ENCODE measurements at places on chromosomes 5 and 9.

GRCh38 chr5:103785569-103785968 is 223.0 kb upstream of the NUDT12 start:
- DNase-seq = no peak

GRCh38 chr9:2991292-2991691 is 147.4 kb upstream of the PUM3 start:
- DNase-seq = no peak

DNA sequence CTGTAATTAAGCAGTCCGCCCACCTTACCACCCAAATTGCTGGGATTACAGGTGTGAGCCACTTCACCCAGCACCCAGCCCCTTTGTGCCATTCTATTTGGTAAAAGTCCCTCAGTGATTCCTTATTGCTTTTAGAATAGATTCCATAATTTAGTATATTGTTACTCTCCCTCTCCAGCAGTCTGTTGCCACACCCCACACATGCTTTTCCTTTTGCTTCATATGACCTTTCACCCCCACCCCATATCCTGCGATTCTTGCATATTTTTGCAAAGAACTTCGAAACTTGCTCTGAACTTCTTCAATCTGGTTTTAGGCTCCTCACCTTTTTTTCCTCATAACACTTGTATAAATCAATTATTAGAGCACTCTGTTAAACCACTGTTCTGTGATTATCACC is 100.2 kb downstream of the MTREX start:
- no peak for DNase-seq

GRCh38 chr9:85536076-85536475 is 205.7 kb downstream of the AGTPBP1 start:
- DNase-seq = no peak

- DNase-seq = no peak
Observed at GRCh38 chr9:125759764-125760129, 12.6 kb downstream of the PBX3 start.

- peak; percentile 18 for DNase-seq
Observed at GRCh38 chr5:75049456-75050351, 2.7 kb downstream of the GCNT4 start.

GRCh38 chr5:264338-264737 is 7.1 kb upstream of the PDCD6 start:
- no peak for DNase-seq

DNA sequence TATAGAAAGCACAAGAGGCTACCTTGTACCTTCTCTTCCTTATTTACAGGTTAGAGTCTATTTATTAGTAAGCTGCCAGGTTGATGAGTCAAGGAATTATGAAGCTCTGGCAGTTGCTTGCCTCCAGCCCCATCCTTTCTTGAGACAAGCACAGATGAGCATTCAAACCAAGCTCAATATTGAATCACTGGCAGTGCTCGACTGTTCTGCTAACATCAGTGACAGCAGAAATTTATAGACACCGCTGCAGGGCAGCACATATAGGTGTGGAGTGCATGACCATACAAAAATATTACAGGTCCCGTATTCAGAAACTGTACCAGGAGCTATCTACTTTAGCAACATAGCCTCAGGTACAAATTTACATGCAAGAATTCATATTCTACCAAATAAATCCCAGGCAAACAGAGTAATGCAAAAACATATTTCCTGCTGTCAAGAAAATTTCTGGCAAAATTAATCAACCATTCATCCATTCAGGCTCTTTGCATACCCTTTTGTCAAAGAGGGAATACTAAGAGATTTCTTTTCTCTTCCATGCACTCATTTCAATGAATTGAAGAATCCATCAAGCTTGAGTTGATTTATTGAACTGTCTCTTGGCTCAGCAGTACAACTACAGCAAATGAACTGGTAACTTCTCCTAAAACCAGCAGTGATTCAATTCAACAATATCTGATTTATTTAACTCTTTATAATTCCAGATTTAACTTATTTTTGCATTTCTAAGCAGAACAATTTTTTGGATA is 26.9 kb upstream of the PCA3 start:
- no peak for DNase-seq

GRCh38 chr9:100473276-100474081 is 530 bp downstream of the TMEFF1 start:
- DNase-seq = peak; percentile 6

DNA sequence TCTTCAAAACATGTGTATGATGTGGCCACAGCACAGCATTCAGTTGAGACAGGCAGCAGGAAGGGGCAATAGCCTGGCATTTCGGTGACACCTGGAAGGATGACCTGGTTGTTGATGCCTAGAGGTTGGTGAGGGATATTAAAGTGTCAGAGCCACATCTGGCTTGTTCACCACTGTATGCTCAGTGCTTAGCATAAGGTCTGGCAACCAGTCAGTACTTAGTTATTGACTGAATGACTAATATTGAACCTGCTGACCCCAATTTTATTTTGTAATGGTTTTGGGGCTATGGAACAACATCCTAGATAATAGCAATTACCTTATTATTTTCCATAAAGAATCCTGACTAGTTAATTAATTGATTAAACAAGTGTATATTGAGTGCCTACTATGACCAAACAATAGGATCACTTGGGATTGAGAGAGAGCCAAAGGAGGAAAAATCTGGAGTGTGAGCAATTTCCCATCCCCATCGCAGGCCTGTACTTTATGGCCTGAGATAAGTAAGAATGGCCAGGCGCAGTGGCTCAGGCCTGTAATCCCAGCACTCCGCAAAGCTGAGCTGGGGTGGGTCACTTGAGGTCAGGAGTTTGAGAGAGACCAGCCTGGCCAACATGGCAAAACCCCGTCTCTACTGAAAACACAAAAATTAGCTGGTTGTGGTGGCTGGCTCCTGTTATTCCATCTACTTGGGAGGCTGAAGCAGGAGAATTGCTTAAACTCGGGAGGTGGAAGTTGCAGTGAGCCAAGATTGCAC is 85.4 kb upstream of the PLPP1 start:
- DNase-seq = no peak

GRCh38 chr5:29161399-29162291 is 2031.8 kb upstream of the CDH6 start:
- DNase-seq = no peak

- no peak for DNase-seq
Observed at GRCh38 chr5:181198106-181198685, 6.8 kb downstream of the TRIM7 start.

DNA sequence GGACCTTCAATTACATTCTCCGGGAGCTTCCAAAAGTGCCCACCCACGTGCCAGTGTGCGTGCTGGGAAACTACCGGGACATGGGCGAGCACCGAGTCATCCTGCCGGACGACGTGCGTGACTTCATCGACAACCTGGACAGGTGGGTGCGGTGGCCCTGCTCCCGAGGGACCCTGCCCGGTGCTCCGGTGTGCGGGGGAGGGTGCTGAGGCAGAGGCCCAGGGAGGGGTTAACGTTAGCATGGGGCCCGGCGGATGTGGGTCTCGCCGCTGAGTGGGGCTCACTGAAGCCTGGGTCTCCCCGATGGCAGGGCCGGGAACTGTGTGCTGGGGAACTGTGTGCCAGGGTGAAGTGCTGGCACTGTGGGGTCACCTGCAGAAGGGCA is 10.6 kb upstream of the AJM1 start:
- no peak for DNase-seq

DNA sequence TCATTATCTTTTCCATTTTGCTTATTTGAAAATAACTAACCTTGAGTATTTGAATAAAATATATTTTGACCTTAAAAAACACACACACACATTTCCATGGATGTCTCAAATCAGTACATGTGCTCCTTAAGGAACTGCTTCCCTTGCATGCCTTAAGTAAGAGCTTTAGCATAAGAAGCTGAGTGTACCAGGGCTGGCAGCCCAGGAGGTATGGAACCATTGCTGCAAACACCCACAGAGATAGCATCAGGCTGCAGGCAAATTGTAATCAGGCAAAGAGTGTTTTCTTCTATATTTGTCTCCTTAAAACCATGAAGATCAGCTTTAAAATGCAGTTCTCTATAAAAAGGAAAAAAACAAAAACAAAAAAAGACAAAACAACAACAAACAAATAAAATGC is 160.6 kb downstream of the PLK2 start:
- no peak for DNase-seq

- no peak for DNase-seq
Observed at GRCh38 chr5:31113101-31113500, 80.4 kb upstream of the CDH6 start.

DNA sequence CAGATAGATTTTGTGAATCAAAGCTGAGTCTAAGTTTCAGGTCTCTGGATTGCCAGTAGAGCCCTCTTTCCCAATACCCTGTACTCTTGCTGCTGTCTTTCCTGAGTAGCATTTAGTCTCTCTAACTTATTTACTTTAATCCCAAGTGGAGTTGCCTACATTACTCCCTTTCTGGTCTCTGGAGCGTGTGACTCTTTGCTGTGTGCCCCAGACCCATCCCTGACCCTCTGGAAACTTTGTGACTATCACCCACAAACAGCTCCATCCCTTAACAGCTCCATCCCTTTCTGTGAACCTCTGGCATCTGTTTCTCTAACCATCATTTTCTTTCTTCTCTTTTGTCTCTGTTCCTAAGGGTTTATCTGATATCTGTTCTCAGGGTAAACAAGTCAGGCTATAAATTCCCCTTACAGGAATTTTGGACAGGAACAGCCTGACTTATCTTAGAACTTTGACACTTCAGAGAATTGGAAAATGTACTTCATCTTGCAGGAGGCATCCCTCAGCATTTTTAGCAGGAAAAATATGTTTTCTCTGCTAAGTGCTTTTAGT is 1167.1 kb upstream of the SEMA6A start:
- no peak for DNase-seq

DNA sequence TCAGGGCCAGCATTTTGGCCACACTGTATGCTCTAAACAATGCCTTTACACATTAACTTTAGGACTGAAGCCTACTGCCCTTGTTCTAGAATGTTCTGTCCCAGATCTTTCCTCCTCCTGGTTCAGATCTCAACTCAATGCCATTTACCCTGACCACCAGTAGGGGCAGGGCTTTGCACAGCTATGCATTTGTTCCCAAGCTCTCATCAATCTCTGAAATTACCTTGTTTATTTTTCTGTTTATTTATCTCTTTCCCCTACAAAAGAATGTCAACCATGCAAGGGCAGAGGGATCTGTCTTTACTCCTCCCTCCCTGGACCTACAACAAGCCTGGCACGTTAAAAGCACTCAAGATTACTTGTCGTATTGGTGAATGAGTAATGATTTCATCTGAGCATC is 612.9 kb downstream of the BNC2 start:
- no peak for DNase-seq

GRCh38 chr9:126367139-126367538 is 40.5 kb downstream of the MVB12B start:
- DNase-seq = no peak

GRCh38 chr5:93107141-93107540 is 473.9 kb downstream of the NR2F1-AS1 start:
- DNase-seq = no peak

GRCh38 chr9:6302417-6302816 is 25.8 kb upstream of the TPD52L3 start:
- no peak for DNase-seq

DNA sequence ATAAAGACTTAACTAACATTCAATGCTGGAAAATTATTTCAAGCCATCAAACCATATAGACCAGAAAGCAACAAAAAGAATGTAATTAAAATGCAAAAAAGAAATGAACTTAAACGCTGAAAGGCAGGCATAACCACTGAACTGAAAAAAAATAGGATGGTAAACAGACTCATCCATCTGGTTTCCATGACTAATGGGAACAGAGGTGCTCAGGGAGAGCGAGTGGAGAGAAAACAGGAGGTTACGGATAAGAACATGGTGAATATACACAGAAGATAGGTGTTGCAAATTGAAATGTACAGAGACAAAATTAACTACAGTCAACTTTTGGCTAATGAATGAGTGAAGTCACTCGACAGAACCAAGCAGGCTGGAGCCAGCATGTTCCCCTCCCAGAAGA is 43.5 kb upstream of the RNF38 start:
- no peak for DNase-seq

DNA sequence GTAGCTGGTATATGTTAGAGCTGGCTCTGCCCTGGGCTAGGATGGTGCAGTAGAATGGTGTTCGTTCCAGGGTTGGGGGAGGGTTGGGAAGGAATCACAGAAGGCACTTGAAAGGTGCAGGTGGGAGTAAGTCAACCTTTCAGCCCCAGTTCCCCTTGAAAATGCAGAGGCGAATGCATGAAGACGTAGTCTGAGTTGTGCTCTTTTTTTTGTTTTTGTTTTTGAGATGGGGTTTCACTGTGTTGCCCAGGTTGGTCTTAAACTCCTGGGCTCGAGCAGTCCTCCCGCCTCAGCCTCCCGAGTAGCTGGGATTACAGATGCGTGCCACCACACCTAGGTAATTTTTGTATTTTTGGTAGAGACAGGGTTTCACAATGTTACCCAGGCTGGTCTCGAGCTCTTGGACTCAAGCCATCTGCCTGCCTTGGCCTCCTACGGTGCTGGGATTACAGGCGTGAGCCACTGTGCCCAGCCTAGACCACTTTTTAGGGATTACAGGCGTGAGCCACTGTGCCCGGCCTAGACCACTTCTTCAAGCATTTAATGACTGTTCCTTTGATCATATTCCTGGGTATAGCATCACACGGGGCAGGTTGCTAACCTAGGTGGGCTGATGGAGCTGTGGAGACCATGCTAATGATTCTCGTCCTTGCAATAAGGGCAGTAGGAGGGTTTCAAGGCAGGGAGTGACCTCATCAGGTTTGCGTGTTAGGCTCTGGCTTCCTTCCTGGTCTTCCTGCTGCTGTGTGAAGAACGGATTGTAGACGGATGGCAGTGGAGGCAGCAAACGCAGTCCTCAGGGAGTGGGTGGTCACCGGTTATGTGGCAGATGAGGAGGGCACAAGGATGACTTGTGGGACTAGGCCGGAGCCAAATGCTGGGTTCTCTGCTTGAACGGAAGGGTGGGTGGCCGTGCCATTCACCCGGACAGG is 13.7 kb downstream of the EHMT1 start:
- no peak for DNase-seq

Data from activated CD4-positive, CD25-positive, alpha-beta regulatory T cell (primary cell).